ENCODE measurements at places on chromosomes 16 and 17.

DNA sequence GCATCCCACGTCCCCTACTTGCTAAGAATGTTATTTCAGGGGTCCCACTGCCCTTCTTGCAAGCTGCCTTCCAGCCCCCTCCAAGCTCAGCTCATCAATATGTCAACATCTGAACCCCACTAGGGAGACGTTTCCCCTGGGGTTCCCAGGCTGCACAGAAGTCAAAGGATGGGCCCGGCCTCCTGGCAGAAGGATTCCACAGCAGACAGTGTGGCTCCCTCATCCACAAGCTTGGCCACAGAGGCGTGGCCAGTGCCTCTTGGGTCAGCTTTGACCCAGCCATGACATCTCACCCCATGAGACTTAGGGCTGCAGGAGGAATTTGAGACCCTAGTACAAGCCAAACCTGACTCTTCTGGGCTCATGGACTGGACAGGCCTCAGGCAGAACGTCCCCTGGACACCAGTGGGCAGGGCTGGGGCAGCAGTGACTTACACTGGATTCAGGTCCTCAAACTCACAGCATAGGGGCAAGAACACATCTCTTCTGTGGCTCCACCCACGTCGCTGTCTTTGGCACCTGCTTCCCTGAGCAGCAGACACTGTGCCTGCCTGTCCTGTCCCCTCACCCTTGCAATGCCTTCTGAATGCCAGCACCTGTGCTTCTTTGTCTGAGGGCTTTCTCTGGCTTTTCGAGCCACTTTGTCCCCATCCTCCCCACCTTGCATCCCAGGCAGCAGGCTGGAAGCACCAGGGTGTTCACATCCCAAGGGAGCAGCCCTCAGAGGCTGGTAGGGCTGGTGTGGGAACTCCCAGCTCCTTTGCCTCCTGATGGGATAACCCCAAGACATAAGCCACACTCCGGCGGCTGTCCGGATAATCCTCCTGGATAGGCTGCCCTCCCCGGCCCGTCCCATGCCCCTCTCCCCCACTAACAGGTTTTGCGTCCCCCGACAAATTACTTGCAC is 56.0 kb upstream of the ENPP7 start:
- no peak for DNase-seq

- DNase-seq = no peak
These were observed 26.9 kb upstream of the SUPT4H1 start for GRCh38 chr17:58378733-58379510.

DNA sequence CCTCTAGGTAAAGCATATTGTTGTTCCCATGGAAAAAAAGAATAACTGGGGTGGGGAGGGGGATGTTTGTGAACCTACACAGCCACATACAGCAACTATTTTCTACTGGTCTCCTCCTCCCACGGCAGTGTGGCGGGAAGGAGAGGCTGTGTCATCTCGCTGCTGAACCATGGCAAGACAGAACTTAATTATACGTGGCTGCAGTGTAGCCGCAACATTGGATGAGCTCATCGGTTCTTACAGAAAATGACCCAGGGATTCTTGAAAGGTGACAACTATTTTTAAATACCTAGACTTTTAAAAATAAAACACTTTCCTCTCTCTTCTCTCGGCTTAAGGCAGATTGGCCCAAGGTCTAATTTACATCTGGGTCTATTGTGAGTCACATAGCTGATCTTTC is 19.8 kb upstream of the TEKT3 start:
- DNase-seq = no peak

DNA sequence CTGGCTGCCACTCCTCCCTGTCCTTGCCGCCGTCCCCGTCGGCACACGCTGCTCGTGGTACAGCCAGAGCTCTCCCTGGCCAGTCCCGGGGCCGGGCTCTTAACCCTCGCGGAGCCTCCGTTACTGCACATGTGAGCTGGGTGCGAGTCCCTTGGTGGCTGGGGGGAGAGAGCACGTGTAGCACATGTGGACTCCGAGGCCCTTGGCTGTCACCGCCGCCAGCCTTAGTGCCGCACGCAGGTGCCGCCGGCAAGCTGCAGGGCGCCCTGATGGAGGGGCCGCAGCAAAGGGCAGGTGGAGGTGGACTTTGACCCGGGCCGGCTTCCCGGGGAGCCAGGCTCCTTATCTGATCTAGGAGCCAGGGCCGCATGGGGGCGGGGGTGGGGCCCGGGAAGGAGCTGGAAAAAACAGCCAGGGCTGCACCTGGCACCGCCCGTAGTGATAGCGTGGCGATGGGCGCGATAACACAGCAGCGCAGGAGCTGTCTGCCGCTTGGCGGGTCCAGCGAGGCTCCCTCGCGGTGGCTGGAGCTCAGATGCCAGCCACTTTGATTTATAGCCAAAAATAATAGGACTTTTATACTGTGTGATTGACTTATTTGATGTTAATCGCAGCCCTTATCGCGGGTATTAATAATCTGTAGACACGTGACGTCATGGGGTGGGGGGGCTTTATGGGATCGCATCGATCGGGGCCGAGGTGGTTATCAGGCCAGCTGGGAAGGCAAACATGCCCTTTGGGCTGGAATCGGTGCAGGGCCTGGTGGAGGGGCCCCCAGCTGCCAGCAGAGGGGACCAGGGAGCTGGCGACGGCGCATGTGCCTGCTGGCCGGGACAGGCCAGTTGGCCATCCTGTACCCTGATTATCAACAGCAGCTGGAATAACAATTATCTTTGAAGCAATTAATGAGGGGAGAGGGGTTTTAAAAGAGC is 35.1 kb downstream of the ZFPM1 start:
- DNase-seq = no peak

- peak; percentile 58 for DNase-seq
These were observed 38.9 kb downstream of the MRPS23 start for GRCh38 chr17:57810721-57811637.

DNA sequence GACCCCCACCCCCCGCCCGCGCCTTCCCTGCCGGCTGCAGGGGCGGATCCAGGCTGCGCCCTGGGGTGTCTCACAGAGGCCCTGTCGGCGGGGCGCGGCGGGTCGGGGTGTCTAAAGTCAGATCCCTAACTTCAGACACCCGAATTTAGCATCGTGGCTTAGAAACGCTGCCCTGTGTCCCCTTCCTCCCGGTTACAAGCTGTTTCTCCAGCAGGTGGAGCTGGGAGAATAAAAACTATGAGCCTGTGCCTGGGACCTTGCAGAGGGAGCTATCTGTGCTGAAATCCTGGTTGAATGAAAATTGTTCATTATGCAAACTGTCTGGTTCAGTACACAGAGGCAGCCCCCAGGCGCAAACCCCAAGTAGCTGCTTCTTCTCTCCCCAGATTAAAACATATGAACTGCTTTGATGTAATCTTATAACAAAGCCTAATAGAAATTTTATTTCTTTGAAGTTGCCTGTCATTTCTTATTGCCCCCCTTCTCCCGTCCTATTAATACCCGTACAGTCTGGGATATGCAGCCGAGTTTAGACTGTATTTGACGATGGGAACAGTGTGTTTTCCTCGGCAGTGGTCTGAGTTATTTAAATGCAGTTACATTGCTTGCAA is 79.0 kb downstream of the RPA1 start:
- DNase-seq = peak; percentile 84

DNA sequence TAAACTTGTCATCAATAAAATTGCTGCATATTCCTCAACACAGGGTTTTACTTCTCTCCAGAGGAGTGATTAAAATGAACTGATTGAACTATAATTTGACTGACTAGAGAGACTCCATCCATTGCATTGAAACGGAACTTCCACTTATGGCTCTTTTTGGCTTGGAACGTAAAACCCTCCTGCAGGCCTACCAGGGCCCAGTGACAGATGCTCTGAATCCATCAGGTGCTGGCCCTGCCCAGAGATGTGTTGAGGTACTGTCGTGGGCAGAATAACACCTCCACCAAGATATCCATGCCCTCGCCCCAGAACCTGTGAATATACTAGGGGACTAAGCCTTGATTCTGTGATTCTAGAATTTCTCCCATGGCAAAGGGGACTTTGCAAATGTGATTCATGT is 45.4 kb downstream of the CBLN1 start:
- no peak for DNase-seq

DNA sequence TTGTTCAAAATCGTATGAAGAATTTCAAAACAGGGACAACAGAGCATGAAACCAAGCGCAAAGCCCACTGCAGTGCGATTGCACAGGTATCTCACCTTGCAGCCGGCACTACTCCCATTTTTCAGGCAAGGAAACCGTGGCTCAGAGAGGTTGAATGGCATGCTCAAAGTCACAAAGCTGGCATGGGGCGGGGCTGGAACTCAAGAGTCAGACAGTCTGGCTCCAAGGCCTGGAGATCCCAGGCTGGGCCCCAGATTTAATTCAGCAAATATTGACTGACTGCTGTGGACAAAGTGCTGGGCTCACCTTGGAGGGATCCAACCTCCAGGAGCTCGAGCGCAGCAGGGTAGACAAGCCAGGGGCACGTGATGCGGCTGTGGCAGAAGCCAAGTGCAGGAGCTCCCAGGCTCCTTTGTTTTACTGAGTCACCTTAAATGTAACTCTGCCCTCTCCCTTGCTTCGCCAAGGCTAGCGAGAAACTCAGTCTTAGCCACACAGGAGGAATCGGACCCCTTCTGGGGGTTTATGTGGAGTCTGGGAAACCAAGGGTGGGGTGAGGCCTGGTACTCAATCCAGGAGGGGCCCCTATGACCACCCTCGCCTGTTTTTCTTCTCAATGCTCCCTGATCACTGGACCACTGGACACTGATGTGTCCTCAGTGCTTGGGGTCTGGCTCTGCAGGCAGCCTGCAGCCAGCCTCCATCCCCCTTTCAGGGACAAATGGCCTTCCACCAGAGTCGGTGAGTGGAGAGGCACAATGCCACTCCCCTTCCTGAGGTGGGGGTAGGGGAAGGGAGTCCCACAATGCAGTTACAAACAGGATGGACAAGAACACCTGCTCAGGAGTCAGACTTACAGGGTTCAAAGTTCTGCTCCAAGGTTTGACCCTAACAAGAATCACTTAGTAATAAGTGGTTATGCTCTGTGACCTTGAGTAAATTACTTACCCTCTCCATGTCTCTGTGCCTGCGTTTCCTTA is 3.9 kb upstream of the SPATA20 start:
- DNase-seq = no peak

Data from left kidney (tissue), 8 donors.